HuH-7 (cell line): ENCODE measurements at places on chromosomes 2 and 18.

DNA sequence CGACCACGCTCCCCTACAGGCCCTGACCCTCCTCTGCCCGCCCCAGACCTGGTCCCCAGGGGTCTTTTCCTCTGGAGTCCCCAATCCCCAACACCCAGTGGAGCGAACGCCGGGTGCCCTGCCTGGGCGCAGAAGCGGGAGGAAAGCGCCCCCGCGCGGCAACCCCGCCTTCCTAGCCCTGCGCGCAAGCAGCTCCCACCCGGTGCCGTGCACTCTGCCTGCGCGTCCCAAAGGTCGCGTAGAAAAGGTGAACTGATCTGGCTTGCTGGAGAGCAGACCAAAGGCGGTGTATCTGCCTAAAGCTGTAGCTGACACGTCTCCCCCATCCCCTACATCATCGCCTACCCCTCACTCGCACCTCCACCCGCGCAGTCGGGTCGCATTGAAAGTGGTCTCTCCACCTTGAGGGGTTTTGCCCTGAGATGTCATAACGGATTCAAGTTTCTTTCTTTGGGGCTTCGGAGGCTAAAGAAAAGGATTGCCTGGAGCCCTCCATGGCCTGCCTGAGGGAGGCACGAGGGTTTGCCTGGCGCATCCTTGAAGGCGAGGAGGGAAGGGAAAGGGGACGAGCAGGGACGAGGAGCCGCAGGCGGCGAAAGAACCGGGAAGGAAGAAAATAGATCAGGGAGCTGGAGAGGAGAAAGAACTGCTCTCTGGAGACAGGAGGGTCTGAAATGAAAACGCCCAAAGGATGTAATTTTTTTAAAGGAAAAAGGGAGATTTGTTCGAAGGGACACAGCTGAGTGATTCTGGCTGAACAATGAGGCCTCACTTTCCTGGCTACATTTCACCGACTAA is 5.8 kb downstream of the GAD1 start:
- peak; percentile 90 for DNase-seq

- DNase-seq: no peak
Measured at GRCh38 chr2:45436456-45436855, 174.6 kb downstream of the SRBD1 start.

DNA sequence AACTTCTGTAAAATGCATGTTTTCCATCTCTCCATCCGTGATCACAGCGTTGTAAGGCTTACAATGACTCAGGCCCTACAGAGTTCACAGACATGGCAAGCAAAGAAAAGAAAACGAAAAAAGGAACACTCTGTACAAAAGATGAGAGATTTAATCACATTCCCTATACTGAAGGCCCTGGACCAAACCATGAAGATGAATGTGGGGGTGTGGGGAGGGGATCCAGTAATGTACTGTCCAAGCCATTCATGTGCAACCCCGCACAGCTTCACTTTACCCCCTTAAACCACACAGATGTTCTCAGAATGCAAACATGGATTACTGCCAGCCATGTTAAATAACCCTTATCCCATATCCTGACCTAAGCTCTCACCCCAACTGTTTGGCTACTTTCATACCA is 391.1 kb downstream of the NCKAP5 start:
- DNase-seq: no peak

- DNase-seq: no peak
Measured at GRCh38 chr18:8717011-8717770, 11.8 kb downstream of the MTCL1 start.

DNA sequence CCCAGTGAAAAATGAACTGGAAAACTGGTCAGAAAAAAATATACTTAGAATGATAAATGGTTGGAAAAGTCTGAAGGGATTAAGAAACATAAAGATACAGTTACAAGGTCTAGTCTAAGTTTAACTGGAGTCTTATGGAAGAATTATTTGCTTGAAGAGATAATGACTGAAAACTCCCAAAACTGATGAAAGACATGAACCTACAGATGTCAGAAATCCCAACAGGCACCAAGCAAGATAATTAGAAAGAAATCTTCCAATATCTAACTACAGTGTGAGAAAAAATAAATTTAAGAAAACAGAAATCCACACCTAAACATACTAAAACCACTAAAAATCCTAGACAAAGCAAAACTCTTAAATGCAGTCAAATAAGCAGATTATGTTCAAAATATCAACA is 19.4 kb downstream of the SS18 start:
- DNase-seq: no peak

GRCh38 chr18:45050712-45051601 is 370.3 kb downstream of the SETBP1 start:
- no peak for DNase-seq

GRCh38 chr2:240146141-240146561 is 5.7 kb upstream of the OTOS start:
- no peak for DNase-seq

- DNase-seq: no peak
Measured at GRCh38 chr2:127404466-127405254, 13.6 kb upstream of the PROC start.

GRCh38 chr2:70536517-70537055 is 17.0 kb downstream of the TGFA start:
- DNase-seq: no peak

- DNase-seq: no peak
Measured at GRCh38 chr2:237674731-237675276, 47.4 kb downstream of the LRRFIP1 start.

- DNase-seq: no peak
Measured at GRCh38 chr2:223264541-223265193, 212.7 kb downstream of the KCNE4 start.

- DNase-seq: no peak
Measured at GRCh38 chr2:199882667-199883066, 28.4 kb upstream of the C2orf69 start.

GRCh38 chr2:71465356-71465755 is 12.0 kb downstream of the DYSF start:
- DNase-seq: no peak

DNA sequence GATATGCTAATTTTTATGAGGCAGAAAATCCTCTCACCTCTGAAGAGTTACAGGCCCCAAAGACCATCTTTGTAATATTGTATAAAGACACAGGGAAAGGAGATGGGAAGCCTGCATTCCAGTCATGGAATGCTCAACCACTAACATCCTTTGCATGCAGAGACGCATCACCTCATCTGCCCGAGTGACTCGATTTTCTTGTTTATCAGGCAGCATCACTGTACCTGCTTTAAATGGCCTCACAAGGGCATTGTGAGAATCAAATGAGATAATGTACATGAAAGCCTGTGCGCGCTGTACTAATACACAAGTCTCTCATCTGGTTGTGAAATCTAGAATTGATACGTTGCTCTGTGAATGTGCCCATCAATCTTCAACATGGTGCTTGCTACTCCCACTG is 10.2 kb upstream of the TMEM247 start:
- DNase-seq: no peak

DNA sequence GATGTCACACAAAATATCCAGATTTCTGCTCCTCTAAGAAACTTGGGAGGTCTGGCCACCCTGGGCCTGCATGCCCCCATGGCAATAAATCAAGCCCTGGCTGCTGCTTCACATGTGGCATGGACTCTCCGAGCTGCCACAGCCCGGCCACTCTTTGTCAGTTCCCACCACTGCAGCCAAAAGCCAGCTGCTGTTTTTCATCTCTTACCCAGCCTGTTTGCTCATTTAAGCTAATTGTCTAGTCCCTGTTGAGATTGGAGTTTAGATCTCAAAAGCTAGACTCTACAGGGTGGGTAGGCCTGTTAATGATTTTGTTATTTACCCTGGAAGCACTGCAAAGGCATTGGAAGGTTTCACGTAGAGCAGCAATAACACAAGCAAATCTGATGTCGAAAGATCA is 20.9 kb upstream of the ANXA4 start:
- no peak for DNase-seq

DNA sequence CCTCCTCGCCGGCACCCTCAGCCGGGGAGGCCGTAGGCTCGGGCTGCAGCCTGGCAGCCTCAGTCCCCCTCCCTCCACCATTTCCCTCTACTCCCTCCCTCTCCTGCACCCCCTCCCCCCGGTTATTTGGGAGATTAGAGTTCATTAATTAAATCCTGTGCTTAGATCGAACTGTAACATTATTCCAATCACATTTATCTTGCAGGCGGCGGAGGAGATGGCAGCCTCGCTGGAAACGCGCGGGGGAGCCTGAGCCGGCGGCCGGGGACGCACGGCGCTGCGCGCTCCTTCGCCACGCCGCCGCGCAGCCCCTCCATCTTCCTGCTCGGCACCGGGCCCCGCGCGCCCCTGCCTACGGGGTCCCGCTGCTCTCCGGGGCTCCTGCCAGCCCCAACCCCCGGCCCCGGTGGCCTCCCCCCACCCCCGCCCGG is at the start of gene ST8SIA3:
Gene ST8SIA3 (plus strand): TSS at position 287 of the 431 bp plus-strand sequence. CDS start 290 bp downstream, outside the sequence.
- DNase-seq: no peak

DNA sequence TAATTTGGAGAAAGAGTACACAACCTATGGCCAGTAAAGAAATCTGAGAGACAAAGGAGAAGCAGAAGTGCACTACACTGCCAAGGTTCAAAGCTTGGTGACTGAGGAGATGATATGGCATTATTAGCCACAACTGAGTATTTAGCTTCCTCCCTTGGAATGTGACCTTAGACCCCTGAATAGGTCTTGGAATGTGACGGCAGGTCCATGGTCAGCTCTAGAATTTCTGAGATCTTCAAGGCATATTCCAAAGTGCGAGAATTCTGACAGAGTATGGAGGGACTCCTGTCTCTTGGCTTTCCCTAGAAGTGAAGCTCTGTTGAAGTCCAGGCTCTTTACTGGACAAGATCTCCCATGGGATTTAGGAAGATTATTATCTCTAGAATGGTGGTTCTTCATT is 130.0 kb upstream of the FN1 start:
- no peak for DNase-seq

GRCh38 chr2:158130832-158131473 is 29.3 kb downstream of the UPP2 start:
- no peak for DNase-seq
